ENCODE measurements at places on chromosomes 3 and 15. TPM values are rescaled to one million over a fixed set of nuclear protein-coding genes. Genes with fewer than 3 reads are reported as not detected.

GRCh38 chr3:19363071-19363470 lies 214.8 kb downstream of the KCNH8 start:
- no peak for DNase-seq

BCL2A1 gene
- 1.1 TPM for total RNA-seq

BDH1 gene
- 13.2 TPM for total RNA-seq

ROBO2 gene
- total RNA-seq, result not detected

GRCh38 chr3:18114894-18115293 lies 310.2 kb downstream of the SATB1 start:
- DNase-seq, result no peak

DNA sequence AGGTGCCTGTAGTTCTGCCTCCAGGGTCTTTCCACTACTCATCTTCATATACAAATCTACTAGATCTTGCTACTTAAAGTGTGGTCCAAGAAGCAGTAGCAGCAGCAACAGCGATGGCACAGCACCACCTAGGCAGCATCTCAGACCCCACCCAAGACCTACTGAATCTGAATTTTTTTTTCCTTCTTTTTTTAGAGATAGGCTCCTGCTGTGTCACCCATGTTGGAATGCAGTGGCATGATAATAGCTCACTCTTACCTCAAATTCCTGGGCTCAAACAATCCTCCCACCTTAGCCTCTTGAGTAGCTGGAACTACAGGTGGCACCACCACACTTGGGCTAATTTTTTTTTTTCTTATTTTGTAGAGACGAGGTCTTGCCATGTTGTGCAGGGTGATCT lies 346.7 kb upstream of the TGFBR2 start:
- no peak for DNase-seq

- no peak for DNase-seq
These were observed 12.8 kb downstream of the GPR176 start for GRCh38 chr15:39907216-39907615.

- no peak for DNase-seq
These were observed 449.5 kb upstream of the TBL1XR1 start for GRCh38 chr3:177646749-177647148.

MYLK gene
- 36.5 TPM for total RNA-seq

GRCh38 chr15:65370885-65371284 lies 6.9 kb downstream of the IGDCC3 start:
- no peak for DNase-seq

SERINC4 gene
- not detected for total RNA-seq

ENTPD3 gene
- total RNA-seq, result 0.26 TPM

CYP19A1 gene
- total RNA-seq, result 0.74 TPM

DNA sequence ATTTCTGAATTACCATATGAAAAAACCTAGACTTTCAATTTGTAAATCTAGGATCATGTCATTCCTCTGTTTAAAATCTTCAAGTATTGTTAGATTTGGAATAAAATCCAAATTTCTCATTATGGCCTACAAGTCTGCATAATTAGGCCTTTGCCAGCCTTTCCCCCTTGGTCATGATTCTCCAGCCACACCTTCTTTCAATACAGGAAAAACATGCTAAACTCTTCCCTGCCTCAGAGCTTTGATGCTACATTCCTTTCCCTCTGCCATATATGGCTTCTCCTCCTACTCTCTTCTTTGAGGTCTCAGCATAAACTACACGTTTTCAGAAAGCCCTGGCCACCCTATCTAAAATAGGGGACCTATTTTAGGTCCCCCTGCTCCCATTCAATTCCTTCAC lies 48.5 kb downstream of the TM6SF1 start:
- DNase-seq, result no peak

DNA sequence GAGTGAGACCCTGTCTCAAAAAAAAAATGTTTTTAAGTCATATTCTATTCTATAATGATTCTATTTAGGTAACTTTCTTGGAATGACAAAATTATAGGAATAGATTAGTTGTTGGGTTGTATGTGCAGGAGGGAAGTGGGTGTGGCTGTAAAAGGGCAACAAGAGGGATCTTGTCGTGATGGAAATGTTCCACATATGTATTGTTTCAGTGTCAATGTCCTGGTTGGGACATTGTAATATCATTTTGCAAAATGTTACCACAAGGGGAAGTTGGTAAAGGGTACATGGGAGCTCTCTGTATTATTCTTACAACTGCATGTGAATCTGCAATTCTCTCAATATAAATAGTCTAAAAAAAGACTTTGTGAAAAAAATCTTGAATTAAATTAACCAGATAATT lies 14.3 kb upstream of the ABHD5 start:
- DNase-seq, result no peak

DNA sequence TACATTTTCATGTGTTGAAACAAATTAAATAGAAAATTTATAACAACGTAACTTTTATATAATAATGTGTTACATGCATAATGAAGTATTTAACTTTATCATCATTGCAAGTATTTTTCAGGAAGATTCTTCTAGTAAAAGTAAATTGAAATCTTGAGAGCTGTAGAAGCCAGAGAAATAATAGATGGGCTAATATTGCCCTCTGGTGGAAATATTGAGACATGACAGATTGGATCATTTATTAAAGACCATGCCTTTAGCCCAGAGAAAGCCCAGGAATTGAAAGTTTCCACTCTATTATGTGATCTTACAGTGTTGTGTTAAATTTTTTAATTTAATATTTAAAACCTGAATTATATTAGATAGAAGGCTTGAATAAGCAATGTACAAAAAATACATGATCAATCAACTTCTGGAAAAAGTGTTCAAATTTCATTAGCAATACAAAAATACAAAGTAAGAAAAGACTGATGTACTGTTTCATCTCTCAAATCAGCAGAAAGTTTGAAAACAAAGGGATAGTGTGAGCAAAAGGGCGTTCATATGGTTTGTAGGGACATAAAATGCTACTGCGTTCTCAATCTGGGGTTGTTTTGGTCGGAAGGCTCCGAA lies 52.7 kb upstream of the SPTSSB start:
- DNase-seq, result no peak

- DNase-seq, result no peak
These were observed 342.1 kb upstream of the SOX2 start for GRCh38 chr3:181369637-181370036.

CAPN3 gene
- total RNA-seq, result 7.6 TPM

GOLGA6L7 gene
- total RNA-seq, result not detected

GRCh38 chr15:65752151-65752700 lies 39.9 kb downstream of the DENND4A start:
- no peak for DNase-seq

CCR8 gene
- not detected for total RNA-seq

CCNB2 gene
- 0.40 TPM for total RNA-seq

PTPRG gene
- total RNA-seq, result 35.8 TPM

GCNT3 gene
- 0.53 TPM for total RNA-seq

IL12A gene
- 1.0 TPM for total RNA-seq

DNA sequence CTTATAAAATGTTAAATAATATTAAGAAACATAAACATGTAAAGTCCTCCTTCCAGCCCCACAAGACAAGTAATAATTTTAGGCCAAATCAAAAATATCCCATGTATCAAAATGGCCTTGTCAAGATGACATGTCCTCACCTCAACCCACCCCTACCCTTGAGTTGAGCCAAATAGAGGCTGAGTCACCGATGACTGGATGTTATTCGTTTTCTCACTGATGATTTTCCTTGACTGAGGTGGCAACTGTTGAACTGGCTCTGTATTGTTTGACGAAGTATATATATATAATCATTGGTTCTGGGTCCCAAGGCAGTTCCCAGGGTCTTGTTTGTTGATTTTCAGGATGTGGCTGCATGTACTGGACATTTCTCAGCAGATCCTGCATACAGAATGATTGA lies 75.3 kb downstream of the TMEM108 start:
- DNase-seq, result no peak

DNA sequence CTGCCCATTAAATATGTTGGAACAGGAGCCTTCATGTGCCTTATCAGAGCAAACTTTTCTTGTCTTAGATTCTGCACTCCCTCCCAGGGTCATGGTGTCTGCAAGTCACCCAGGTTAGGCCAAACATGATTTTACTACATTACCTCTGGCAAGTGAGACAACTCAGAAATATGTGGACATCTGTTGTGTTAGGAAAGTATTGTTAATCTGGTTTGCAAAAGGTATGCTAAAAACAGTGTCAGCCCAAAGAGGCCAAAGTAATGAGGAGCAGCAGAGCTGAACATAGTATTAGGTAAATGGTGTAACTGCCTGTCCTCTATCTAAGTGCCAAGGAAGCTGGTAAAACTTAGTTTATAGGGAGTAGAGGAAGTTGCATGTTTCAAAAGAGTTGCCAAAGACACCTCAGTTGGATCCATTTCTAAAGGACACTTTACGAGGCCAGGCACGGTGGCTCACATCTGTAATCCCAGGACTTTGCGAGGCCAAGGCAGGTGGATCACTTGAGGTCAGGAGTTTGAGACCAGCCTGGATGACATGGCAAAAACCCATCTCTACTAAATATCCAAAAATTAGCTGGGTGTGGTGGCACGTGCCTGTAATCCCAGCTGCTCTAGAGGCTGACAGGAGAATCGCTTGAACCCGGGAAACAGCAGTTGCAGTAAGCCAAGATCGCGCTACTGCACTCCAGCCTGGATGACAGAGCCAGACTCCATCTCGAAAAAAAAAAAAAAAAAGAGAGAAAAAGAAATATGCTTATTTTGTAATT lies 22.5 kb upstream of the PPIB start:
- no peak for DNase-seq

CCR2 gene
- 2.5 TPM for total RNA-seq

- no peak for DNase-seq
These were observed 32.0 kb upstream of the INO80 start for GRCh38 chr15:41148065-41148464.

- peak; percentile 57 for DNase-seq
These were observed 187.4 kb upstream of the LINGO1 start for GRCh38 chr15:77819851-77820728.

DNA sequence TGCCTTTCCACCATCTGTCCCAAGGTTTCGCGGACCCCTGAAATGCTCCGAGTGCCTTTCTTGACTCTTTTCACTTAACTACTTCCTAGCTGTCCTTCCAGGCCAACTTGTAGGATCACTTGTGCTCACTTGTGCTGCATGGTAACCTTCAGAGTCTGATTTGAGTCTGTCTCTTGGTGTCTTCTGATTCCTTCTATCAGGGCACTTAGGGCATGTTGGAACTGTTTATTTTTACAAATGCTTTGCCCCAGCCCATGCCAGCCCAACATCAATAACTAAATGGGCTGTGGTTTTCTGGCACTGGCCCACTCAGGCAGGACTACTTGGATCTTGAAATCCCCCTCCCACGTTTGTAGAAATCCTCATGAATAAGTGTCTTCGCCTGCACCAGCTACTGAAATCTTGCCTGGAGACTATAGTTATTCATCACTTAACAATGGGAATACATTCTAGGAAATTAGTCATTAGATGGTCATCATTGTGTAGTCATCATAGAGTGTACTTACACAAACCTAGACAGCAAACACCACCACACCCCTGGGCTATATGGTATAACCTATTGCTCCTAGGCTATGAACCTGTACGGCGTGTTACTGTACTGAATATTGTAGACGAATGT lies 123.1 kb upstream of the STRIT1 start:
- DNase-seq, result no peak

DNA sequence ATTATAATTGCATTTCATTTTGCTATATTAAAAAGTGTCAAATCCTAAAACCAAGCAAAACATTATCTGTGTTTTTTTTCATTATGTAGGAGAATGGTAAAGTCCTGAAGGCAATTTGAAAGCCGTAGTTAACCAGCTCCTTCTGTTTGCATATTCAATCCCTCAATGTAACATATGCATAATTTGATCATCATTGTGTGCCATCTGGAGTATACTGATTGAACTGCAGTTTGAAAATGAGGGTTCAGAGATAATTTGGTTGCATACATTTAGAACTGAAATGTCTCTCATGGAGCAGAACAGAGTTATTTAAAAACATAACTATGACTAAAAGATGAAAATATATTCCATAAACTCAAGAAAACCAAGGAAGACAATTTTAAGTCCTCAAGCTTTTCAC lies 518.6 kb downstream of the GBE1 start:
- no peak for DNase-seq

XCR1 gene
- not detected for total RNA-seq

GRCh38 chr3:170689893-170690660 lies 104.2 kb upstream of the SLC7A14 start:
- DNase-seq, result peak; percentile 72

- no peak for DNase-seq
These were observed 69.1 kb downstream of the PEAK1 start for GRCh38 chr15:77350792-77351191.
